ENCODE measurements at places on chromosomes 5 and 9.

GRCh38 chr5:154193701-154194121 is 3.2 kb downstream of the GALNT10 start:
- DNase-seq: no peak

- no peak for DNase-seq
Observed at GRCh38 chr5:107743373-107744000, 72.8 kb upstream of the EFNA5 start.

DNA sequence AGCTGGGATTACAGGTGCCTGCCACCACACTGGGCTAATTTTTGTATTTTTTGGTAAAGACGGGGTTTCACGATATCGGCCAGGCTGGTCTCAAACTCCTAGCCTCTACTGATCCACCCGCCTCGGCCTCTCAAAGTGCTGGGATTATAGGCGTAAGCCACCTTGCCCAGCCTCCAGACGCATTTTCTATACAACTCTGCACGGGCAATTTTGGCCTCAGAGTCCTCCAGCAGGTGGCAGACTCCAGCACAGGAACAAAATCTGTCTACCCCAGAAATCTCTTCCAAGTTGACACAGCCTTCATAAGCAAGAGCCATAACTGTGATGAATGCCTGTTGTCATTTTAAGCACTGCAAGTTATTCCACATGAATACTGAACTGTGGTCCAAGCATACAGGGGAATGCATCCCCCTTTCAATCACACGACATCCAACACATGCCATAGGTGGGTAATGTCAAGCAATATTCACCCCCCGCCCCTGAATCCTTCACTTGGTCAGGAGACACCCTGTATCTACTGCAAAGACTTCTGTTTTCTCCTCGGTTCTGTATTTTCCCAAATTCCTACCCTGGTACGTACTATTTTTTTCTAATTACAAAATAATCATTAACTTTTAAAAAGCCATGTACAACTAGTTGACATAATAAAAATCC is 50.8 kb downstream of the ALDH7A1 start:
- no peak for DNase-seq

DNA sequence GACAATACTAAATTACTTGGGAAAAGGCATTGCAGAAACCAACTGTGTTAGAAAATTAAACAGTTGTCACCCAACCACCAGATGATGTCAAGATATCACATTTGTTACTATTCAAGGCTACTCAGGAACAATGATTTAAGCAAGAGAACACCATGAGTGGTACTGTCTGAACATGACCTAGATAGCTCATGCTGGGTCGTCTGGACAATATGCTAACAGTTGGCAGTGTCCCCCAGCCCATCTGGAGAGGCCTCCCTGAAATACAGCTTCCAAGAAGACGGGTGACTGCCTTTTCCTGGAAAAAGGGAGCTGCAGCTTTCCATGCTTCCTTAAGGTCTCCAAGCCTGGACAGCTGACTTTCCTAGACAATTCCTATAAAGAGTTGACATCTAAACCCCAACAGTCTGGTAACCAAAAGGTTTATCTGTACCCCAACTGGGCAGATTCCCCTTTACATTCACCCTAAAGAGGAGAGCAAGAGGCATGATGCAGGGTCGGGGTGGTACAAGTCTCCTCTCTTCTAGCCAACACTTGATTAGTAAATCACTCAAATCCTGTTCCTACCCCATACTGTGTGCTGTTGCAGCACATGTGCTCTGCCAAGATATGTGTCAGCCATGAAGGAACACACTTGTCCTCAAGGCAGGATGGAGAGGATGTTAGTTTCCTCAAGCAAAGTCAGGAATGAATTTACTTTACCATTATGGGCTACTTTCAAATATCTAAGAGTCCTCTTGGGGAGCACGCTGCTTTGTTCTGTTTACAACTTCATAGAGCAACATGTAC is 433.0 kb downstream of the PDE4D start:
- no peak for DNase-seq

GRCh38 chr5:77305222-77305846 is 94.9 kb downstream of the PDE8B start:
- no peak for DNase-seq

All from stimulated activated CD8-positive, alpha-beta memory T cell treated with anti-CD3 and anti-CD28 coated beads, Interleukin-7, amount 100 ng/mL, for 48 hours (primary cell).